ENCODE measurements at places on chromosomes 12 and 14. TPM values are rescaled to one million over a fixed set of nuclear protein-coding genes. Genes with fewer than 3 reads are reported as not detected.

- H3K27me3 ChIP-seq, result no peaks in the 10 kb centered on the region
- peak within 1 kb of the TSS; percentile 78 for H3K27ac ChIP-seq
- peaks cover 15% of the 10 kb centered on the region for H3K4me1 ChIP-seq
- DNase-seq, result peak; percentile 75
- peaks cover 6% of the 10 kb centered on the region for H3K36me3 ChIP-seq
These were observed at the start of gene SRGAP1 for GRCh38 chr12:63844391-63845341. Gene SRGAP1 (plus strand): TSS chr12:63844700. CDS start chr12:63844817, 117 bp downstream.

GRCh38 chr12:124759841-124760503, 103.7 kb downstream of the SCARB1 start:
- peaks cover 51% of the 10 kb centered on the region for H3K4me1 ChIP-seq
- no peak overlapping the region for H3K27ac ChIP-seq

The COL2A1 gene
- total RNA-seq, result not detected

GRCh38 chr12:65277994-65278575, 398 bp upstream of the MSRB3 start:
- no peaks in the 10 kb centered on the region for H3K27me3 ChIP-seq
- H3K36me3 ChIP-seq, result peaks cover 14% of the 10 kb centered on the region
- peaks cover 20% of the 10 kb centered on the region for H3K4me1 ChIP-seq
- H3K4me3 ChIP-seq, result peak overlapping the region; percentile 87

DNA sequence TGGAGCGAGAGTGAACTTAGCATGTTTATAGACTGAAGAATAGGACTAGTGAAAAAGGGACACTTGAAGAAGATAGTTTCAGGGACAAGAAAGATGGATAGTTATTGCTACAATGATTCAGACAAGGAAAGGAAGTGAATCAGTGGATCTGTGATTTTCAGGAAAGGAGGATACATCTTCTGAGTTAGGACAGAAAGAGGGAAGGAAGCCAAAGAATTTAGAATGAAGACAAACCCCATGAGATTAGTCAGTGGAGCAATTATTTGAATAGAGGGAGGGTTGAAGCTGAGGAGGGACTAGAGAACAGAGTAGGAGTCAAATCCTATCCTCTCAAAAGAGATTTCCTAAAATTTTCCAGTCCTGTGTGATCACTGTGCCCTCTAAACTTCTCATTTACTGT, 282.7 kb downstream of the AKAP6 start:
- H3K4me1 ChIP-seq, result no peaks in the 10 kb centered on the region
- no peaks in the 10 kb centered on the region for H3K27me3 ChIP-seq
- H3K36me3 ChIP-seq, result no peaks in the 10 kb centered on the region
- DNase-seq, result peak; percentile 4

- no peak overlapping the region for H3K4me3 ChIP-seq
- H3K27ac ChIP-seq, result no peak overlapping the region
- DNase-seq, result no peak
- no peaks in the 10 kb centered on the region for H3K36me3 ChIP-seq
- no peaks in the 10 kb centered on the region for H3K27me3 ChIP-seq
- H3K4me1 ChIP-seq, result no peaks in the 10 kb centered on the region
These were observed 433.3 kb upstream of the PRICKLE1 start for GRCh38 chr12:43022838-43023237.

DNA sequence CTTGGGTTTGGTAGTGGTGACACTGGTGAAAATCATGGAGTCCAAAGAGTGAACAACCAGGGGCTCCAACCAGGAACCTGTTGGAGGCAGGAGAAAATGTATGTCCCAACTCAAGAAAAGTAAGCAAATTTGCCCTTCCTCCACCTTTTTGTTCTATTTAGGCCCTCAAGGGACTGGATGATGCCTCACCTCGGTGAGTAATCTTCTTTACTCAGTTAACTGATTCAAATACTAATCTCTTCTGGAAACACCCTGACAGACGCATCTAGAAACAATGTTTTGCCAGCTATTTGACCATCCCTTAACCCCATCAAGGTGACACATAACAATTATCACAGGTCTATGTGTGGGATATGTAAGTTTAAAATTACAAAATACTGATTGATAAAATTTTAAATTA, 272.4 kb upstream of the FOXG1 start:
- no peaks in the 10 kb centered on the region for H3K4me1 ChIP-seq
- no peak overlapping the region for H3K4me3 ChIP-seq
- no peak overlapping the region for H3K27ac ChIP-seq
- no peak for DNase-seq

The BICDL1 gene
- total RNA-seq, result not detected

- H3K27ac ChIP-seq, result no peak overlapping the region
- no peak overlapping the region for H3K4me3 ChIP-seq
- no peak for DNase-seq
- peaks cover 4% of the 10 kb centered on the region for H3K27me3 ChIP-seq
- no peaks in the 10 kb centered on the region for H3K36me3 ChIP-seq
These were observed 68.5 kb downstream of the NKX2-1 start for GRCh38 chr14:36451310-36452065.

DNA sequence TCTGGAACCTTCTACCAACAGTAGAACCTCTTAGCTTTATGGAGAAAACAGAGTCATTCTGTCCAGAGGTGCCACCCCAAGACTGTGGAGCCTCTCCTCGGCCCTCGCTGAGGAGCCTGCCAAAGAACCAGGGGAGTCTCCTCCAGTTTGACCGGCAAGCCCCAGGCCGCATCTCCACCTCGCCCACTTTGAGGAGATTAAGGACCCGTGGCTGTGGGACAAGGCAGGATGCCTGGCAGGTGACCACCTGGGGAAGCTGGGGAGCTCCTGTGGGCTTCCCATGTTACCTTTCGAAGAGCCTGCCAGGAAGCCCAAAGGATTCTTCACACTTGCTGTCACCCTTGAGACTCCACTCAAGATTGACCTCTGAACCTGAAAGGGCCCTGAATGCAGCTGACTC, 3.8 kb downstream of the PLEKHG7 start:
- H3K4me1 ChIP-seq, result no peaks in the 10 kb centered on the region
- H3K27ac ChIP-seq, result no peak overlapping the region
- DNase-seq, result no peak
- H3K36me3 ChIP-seq, result no peaks in the 10 kb centered on the region
- H3K4me3 ChIP-seq, result no peak overlapping the region

GRCh38 chr12:29552994-29553748, 55.7 kb upstream of the OVCH1 start:
- H3K27ac ChIP-seq, result no peak overlapping the region
- no peaks in the 10 kb centered on the region for H3K4me1 ChIP-seq
- H3K4me3 ChIP-seq, result no peak overlapping the region
- DNase-seq, result no peak
- H3K27me3 ChIP-seq, result peaks cover 16% of the 10 kb centered on the region
- no peaks in the 10 kb centered on the region for H3K36me3 ChIP-seq

GRCh38 chr14:99441157-99441870, 39.3 kb downstream of the SETD3 start:
- DNase-seq, result no peak
- H3K4me3 ChIP-seq, result no peak overlapping the region
- no peaks in the 10 kb centered on the region for H3K27me3 ChIP-seq
- H3K36me3 ChIP-seq, result peaks cover 7% of the 10 kb centered on the region
- no peaks in the 10 kb centered on the region for H3K4me1 ChIP-seq

- H3K4me1 ChIP-seq, result no peaks in the 10 kb centered on the region
- no peak for DNase-seq
- no peak overlapping the region for H3K27ac ChIP-seq
- H3K4me3 ChIP-seq, result no peak overlapping the region
These were observed 32.9 kb downstream of the MEG3 start for GRCh38 chr14:100858838-100859220.

The PIK3C2G gene
- not detected for total RNA-seq

DNA sequence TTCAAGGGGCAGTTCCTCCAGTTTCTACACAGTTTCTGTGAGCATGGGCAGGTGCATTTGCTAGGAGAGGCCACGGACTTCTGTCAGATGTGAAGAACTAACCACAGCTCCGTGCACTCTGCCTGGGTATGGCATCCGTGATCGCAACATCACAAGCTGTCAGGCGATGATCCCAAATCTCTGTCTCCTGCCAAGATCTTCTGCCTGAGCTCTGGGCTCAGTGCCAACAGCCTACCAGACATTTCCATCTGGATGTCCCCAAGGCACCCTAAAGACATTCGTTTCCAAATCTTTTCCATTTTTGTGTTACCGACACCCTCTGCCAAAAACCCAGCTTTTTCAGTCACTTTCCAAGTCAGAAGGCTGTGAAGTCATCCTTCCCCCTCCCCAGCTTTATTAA, 292.1 kb downstream of the GLT1D1 start:
- H3K27me3 ChIP-seq, result no peaks in the 10 kb centered on the region
- H3K36me3 ChIP-seq, result no peaks in the 10 kb centered on the region
- no peaks in the 10 kb centered on the region for H3K4me1 ChIP-seq
- no peak for DNase-seq

The SPTB gene
- total RNA-seq, result 2.0 TPM

GRCh38 chr14:51458563-51458955, 193.2 kb upstream of the FRMD6 start:
- H3K4me1 ChIP-seq, result peaks cover 26% of the 10 kb centered on the region
- H3K4me3 ChIP-seq, result no peak overlapping the region
- no peaks in the 10 kb centered on the region for H3K27me3 ChIP-seq
- H3K36me3 ChIP-seq, result no peaks in the 10 kb centered on the region

- no peak overlapping the region for H3K27ac ChIP-seq
- no peak overlapping the region for H3K4me3 ChIP-seq
- no peaks in the 10 kb centered on the region for H3K4me1 ChIP-seq
- H3K27me3 ChIP-seq, result no peaks in the 10 kb centered on the region
- DNase-seq, result peak; percentile 37
- H3K36me3 ChIP-seq, result no peaks in the 10 kb centered on the region
These were observed 94.4 kb upstream of the PLEKHG7 start for GRCh38 chr12:92608151-92609091.

DNA sequence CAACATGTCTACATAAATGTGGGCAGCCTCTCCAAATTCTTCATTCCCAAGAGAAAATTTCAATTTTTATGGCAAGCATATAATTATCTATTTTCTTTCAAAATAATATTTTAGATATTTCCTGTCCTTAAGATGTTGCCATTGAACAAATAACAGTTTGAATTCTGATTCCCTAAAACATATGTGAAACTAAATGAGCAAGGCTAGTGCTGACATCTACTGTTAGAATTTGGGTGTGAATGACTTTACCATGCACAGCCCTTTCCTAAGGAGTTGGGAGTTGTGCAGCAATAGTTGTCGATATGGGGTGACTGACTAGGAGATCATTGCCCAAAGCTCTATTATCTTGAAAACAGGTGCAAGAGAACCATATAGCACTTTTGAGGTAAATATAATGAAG, 108.2 kb upstream of the SLC38A4 start:
- no peaks in the 10 kb centered on the region for H3K36me3 ChIP-seq
- peak; percentile 83 for DNase-seq
- H3K4me1 ChIP-seq, result peaks cover 17% of the 10 kb centered on the region
- no peaks in the 10 kb centered on the region for H3K27me3 ChIP-seq

The EIF2S1 gene
- 276 TPM for total RNA-seq

The RAB15 gene
- 7.7 TPM for total RNA-seq

DNA sequence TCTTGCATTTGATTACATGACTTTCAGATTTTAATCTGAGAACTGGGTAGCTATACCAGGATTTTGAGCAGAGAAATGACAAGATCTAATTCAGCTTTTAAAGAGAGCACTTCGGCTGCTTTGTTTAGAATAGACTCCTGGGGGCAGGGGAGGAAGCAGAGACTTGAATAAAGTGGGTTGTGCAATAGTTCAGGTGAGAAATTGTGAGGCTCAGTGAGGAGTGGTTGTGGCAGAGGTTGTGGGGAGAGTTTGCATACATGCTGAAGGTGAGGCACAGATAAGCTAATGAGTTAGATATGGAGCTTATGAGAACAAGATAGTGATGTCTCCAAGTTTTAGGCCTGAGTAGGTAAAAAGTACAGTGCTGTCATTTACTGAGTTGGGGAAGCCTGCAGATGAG, 281.4 kb downstream of the FLRT2 start:
- no peak overlapping the region for H3K27ac ChIP-seq
- no peaks in the 10 kb centered on the region for H3K27me3 ChIP-seq
- no peak overlapping the region for H3K4me3 ChIP-seq
- H3K36me3 ChIP-seq, result no peaks in the 10 kb centered on the region

- H3K4me3 ChIP-seq, result no peak overlapping the region
- H3K27ac ChIP-seq, result no peak overlapping the region
- H3K36me3 ChIP-seq, result no peaks in the 10 kb centered on the region
- no peak for DNase-seq
- no peaks in the 10 kb centered on the region for H3K4me1 ChIP-seq
- no peaks in the 10 kb centered on the region for H3K27me3 ChIP-seq
These were observed 140.0 kb downstream of the PDE3A start for GRCh38 chr12:20508359-20508758.

The RDH12 gene
- not detected for total RNA-seq

The TRHDE gene
- 29.5 TPM for total RNA-seq

- H3K27ac ChIP-seq, result no peak overlapping the region
- H3K4me3 ChIP-seq, result no peak overlapping the region
- no peaks in the 10 kb centered on the region for H3K27me3 ChIP-seq
- H3K36me3 ChIP-seq, result no peaks in the 10 kb centered on the region
- no peaks in the 10 kb centered on the region for H3K4me1 ChIP-seq
These were observed 35.0 kb downstream of the KITLG start for GRCh38 chr12:88544991-88545980.

The VCPKMT gene
- 13.4 TPM for total RNA-seq

DNA sequence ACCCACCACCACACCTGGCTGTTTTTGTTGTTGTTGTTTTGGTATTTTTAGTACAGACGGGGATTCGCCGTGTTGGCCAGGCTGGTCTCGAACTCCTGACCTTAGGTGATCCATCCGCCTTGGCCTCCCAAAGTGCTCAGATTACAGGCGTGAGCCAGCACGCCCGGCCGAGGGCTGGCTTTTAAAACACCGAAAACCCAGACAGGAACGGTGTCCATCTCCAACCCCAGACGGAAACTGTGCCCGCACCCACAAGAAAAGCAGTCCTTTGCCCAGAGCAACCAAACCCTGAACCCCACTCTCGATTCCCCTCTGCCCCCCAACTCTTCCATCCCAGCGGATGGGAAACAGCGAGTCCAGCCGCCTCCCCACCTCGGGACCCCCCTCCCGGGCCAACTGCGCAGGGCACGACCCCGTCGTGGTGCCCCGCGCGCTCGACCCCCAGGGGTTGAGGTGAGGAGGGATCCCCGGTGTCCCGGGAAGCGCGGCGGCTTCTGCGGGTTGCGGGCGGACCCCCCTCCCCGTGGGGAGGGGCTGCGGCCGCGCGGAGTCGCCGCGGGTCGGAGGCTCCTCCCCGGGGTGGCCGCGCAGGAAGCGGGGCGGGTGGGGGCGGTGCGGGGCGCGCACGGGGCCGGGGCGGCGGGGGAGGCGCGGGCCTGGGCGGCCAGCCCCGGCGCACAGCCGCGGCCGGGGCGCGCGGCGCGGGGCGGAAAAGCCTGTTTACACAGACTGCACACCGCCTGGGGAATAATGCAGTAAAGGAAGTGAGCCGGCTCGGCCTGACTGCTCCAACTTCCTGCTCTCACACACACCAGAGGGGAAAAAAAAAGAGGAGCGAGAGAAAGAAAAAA, at the start of gene ELK3:
Gene ELK3 (plus strand): TSS at position 651 of the 851 bp plus-strand sequence.
- no peaks in the 10 kb centered on the region for H3K36me3 ChIP-seq
- H3K4me3 ChIP-seq, result peak within 1 kb of the TSS; percentile 74
- H3K27me3 ChIP-seq, result no peaks in the 10 kb centered on the region
- H3K4me1 ChIP-seq, result peaks cover 30% of the 10 kb centered on the region
